Amniotic epithelial cell (primary cell): ENCODE measurements at places on chromosomes 11 and 22.

DNA sequence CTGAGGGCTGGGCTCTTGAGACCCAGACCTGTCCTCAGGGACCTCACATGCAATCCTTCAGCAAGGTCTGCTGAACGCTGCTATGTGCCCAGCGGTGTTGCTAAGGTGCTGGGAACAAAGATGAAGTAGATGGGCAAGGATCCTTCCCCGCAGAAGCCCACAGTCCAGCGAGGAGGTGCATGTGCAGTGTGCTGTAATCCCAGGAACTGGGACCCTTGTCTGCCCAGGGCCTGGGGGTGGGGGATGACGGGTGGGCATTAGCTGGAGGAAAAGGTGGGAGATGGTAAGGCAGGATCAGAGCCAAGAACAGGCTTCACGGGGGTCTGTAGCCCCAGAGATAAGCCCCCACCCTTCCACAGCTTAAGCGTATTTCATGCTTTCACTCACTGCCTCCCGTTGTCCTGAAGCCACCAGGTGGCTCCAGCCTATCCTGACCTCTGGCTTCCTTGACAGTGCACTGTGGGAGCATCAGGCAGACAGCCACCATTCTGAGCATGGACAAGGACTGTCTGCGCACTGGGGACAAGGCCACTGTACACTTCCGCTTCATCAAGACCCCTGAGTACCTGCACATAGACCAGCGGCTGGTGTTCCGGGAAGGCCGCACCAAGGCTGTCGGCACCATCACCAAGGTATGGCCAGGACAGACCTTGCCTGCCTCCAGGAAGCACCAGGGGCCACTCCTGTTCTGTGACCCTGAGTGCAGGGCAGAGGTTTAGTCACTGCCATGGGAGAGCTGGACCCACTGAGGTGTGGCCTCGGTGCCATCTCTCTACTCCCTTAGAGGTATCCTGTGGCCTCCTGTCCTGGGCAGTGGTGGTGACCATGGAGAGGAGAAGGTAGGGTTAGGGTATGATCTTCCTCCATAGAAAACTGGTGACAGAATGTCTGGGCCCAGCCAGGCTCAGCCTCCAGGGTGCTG, 22.0 kb downstream of the GTPBP1 start:
- DNase-seq = no peak

- DNase-seq = peak; percentile 83
Measured at GRCh38 chr11:61893981-61894380, 2.6 kb upstream of the FADS3 start.

- no peak for DNase-seq
Measured at GRCh38 chr11:70825893-70826540, 426.4 kb downstream of the SHANK2 start.

DNA sequence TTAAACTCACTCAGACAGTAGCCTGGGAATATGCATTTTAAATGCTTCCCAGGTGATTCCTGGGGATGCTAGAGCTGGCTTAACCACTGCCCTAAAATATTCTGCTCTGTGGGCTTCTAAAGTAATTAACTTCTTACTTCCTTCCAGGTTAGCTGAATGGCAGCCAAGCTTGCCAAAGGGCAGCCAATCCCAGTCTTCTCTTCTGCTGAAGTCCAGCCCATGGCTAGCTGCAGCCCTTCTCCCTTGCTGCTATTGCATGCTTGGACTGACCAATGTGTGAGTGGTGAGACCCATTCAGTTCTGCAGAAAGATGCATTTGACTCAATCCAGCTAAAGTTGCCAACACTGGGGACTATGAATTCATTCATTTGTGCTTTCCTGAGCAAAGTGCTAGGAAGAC, 411.9 kb downstream of the SOX6 start:
- DNase-seq = no peak

GRCh38 chr11:3093281-3094191, 36.3 kb upstream of the CARS1 start:
- no peak for DNase-seq

DNA sequence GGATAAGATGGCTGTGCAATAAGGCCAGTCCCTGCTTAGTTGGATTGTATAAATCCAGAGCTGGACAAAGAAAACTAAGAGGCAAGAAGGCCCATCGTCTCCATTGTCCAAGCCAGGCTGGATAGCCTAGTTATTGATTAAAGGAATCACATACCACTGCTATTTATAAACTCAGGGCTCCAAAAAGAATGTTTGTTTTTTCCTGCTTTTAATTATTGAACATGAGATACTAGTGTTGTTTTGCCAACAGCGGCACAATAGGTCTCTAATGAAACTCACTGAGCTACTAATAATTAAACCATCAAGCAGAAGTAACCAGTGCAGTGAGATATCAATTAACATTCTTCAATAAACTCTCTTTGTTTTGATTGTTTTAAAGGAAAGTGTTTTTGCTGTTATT, 259.7 kb downstream of the INSC start:
- no peak for DNase-seq

- DNase-seq = peak; percentile 76
Measured at GRCh38 chr11:45045683-45046471, 95.2 kb upstream of the TP53I11 start.

- no peak for DNase-seq
Measured at GRCh38 chr11:122275508-122275907, 159.5 kb upstream of the BLID start.

DNA sequence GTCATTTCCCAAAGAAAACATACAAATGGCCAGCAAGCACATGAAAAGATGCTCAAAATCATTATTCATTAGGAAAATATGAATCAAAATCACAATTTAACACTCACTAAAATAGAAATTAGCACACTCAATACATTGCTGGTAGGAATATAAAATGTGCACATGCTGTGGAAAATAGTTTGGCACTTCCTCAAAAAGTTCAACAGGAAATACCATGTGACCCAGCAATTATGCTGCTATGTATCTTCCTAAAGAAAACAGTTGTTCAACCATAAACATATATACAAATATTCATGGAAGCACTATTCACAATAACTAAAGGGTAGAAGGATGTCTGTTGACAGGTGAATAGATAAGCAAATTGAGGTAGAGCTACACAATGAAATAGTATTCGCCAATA, 187.3 kb upstream of the SOX6 start:
- no peak for DNase-seq

- DNase-seq = peak; percentile 84
Measured at GRCh38 chr11:5204787-5205186, 4.3 kb upstream of the OR51V1 start.

DNA sequence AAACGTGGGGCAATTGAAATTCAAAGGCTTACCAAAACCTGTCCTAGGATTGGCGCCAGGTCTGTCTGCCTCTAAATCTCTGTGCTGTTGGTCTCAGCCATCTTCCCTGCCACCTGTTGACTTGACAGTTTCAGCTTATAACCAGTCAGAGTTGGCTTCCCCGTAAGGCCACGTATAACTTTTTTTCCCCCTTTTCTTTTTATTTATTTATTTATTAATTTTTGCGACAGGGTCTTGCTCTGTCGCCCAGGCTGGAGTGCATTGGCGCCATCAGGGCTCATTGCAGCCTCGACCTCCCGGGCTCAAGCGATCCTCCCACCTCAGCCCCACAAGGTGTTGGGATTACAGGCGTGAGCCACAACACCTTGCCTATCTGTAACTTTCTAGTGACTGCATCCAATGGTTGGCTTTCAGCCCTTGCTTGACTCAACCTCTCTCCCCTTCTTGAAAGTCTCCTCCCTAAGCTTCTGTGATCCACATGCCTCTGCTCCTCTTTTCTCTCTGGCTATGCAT, 1.4 kb upstream of the SYVN1 start:
- no peak for DNase-seq

DNA sequence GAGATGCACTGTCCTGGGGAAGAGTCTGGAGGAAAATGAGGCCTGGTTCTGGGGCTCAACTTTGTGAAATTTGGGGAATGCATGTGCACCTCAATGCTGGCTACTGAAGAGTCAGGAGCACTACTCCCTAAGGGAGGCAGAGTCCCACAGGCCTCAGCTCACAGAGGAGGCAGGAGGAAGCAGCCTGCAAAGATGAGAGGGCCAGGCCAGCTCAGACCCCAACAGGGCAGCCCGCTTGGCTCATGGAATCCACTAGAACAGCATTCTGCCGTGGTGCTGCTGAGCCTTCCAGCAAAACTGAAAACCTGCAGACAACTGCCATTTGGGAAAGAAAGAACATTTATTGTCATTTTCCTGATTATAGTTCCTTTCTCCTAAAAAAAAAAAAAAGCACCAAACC, 300.5 kb downstream of the CTTN start:
- no peak for DNase-seq

GRCh38 chr11:19327280-19327679, 86.5 kb upstream of the E2F8 start:
- no peak for DNase-seq

- peak; percentile 70 for DNase-seq
Measured at GRCh38 chr11:2954263-2954662, 25.0 kb upstream of the PHLDA2 start.

DNA sequence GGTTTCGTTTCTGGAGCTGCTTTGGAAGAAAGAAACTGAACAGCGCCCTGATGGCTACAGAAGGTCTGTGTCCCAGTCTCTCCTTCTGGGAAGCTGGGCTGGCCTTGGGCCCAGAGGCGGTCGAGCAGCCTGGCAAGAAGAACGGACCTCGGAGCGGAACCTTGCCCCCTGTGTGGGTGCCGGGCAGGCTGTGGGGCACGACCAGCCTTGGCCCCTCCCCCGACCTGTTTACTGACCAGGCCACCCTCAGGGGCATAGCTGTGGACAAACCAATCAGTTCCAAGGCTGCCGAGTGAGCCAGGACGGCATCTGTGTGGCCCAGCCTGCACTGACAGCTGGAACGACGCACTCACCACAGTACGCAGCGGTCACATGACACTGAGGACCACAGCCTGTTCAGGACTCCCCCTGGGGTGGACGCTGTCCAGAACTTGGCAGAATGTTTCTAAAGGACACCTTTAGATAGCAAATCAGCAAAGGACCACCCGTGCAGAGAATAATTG, 7.2 kb downstream of the PIM3 start:
- peak; percentile 18 for DNase-seq

- no peak for DNase-seq
Measured at GRCh38 chr11:69941546-69942332, 122.5 kb upstream of the FGF3 start.

DNA sequence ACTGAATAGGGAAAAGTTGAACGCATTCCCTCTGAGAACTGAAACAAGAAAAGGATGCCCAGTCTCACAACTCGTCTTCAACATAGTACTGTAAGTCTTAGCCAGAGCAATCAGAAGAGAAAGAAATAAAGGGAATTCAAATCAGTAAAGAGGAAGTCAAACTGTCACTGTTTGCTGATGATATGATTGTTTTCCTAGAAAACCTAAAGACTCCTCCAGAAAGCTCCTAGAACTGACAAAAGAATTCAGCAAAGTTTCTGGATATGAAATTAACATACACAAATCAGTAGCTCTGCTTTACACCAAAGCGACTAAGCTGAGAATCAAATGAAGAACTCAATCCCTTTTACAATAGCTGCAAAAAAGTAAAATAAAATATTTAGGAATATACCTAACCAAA, 471.2 kb upstream of the CNTN5 start:
- no peak for DNase-seq

GRCh38 chr22:32721328-32722180, 80.0 kb upstream of the TIMP3 start:
- no peak for DNase-seq

DNA sequence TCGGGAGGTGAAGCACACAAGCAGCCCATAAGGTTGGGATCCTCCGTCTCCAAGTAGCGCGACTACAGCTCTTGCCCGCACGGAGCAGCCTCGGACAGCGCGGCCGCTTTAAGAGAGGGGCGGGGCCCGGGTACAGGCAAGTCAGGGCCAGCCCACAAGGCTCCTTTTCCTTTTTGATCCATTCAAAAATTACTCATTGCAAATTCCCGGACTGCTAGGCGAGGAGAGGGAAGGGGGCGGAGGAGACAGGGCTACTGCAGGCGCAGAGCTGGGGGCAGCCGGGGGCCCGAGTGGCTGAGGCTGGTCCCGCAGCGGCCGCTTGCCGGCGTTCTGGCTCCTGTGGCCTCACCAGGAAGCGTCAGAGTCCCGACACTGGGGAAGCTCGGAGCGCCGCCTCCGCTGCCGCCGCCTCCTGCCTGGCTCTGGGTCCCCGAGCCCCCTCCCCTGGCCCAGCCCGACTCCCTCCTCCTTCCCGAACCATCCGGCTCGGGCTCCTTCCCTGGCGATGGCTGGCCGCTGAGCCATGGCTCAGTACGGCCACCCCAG, at the start of gene UBASH3B:
Gene UBASH3B (plus strand): TSS at position 196 of the 546 bp plus-strand sequence. CDS start 328 bp downstream, at position 524.
- peak; percentile 81 for DNase-seq

GRCh38 chr11:88515002-88515401, 177.5 kb upstream of the CTSC start:
- no peak for DNase-seq

DNA sequence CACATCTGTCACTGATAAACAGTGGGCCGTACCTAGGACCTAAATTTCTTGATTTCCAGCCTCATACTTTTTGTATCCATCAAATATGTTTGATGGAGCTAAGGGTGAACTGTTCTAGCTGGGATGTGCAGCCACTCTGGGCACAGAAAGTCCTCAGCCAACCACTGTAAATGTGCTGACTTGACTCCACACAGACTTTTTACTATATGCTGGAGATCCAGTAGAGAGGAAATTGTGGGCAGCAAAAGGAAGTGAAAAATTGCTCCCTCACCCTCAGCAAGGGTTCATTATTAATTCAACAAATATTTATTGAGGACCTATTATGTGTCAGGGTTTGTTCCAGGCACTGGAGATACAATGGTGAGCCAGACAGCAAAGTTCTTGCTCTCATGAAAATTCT, 54.2 kb upstream of the AMPD3 start:
- DNase-seq = no peak

DNA sequence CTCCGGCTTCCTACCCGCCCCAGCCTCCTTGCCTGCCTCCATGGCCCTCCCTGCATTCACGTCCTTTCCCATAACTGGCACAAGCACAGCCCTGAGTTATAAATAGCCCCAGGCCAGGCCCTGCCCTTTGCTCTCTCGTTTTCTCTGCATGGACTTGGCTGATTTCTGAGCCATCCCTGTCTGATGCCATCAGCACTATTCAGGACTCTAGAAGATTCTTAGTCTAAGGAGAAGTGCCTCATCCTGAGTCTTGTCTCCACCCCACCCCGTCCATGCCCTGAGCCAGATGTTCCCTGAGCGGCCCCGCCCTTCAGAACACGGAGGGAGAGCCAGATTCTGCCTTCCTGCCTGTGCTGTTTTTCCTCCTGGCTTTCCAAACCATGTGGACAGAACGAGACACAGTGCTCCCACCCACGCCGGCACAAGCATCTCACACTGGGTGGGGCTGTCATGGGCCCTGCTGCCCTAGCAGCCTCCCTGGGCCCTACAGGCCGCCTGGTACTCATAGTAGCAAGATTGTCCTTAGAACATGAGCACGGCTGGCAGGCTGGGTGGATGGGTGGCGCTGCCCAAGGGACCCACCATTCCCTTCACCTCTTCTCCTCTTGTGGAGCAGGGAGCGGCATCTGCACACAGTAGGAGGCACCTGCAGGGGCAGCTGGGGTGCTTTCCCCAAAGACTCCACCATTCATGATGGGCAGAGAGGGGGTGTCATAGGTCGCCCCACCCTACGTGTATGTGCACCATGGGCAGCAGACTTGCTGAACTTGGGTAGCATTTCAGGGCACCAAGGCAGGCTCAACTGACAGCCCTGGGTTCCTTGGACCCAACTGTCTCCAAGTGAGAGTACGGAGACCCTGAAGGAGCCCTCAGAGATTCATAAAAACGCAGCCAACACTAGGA, 76.9 kb downstream of the BCR start:
- no peak for DNase-seq
